ENCODE measurements at places on chromosomes 6 and 20. TPM values are rescaled to one million over a fixed set of nuclear protein-coding genes. Genes with fewer than 3 reads are reported as not detected.

The KCNK17 gene
- total RNA-seq = 0.38 TPM

The RPP40 gene
- total RNA-seq = 10.6 TPM

The RBM24 gene
- 10.9 TPM for total RNA-seq

The OLIG3 gene
- total RNA-seq = not detected

The ADGB gene
- total RNA-seq = not detected

The RWDD2A gene
- 10.6 TPM for total RNA-seq

The ANKEF1 gene
- total RNA-seq = 1.5 TPM

The HLA-DOA gene
- total RNA-seq = 3.3 TPM

The ELOVL4 gene
- 32.4 TPM for total RNA-seq

The GTSF1L gene
- not detected for total RNA-seq

The SLC35B3 gene
- total RNA-seq = 22.8 TPM

The HTR1E gene
- total RNA-seq = 13.9 TPM

The HLA-DMA gene
- 16.8 TPM for total RNA-seq

The SYS1 gene
- total RNA-seq = 32.1 TPM

The DCDC2 gene
- total RNA-seq = 1.8 TPM

The HUS1B gene
- 1.4 TPM for total RNA-seq

The C6orf136 gene
- total RNA-seq = 77.1 TPM

All from dorsolateral prefrontal cortex (tissue), 122 donors.